Hematopoietic multipotent progenitor cell treated with erythropoietin and hydrocortisone succinate and interleukin-3 and kit ligand, for 6 days (in vitro differentiated cells): ENCODE measurements at places on chromosomes 7 and 10.

- peak; percentile 39 for DNase-seq
Observed at GRCh38 chr10:107409522-107409921, 245.0 kb upstream of the SORCS1 start.

- no peak for DNase-seq
Observed at GRCh38 chr10:77552252-77552651, 85.4 kb downstream of the KCNMA1 start.

GRCh38 chr7:86953219-86953618, 106.2 kb downstream of the ELAPOR2 start:
- no peak for DNase-seq

- DNase-seq: no peak
Observed at GRCh38 chr7:55786901-55787300, 75.7 kb downstream of the SEPTIN14 start.

GRCh38 chr7:30453921-30454320, 24.7 kb downstream of the NOD1 start:
- no peak for DNase-seq

GRCh38 chr10:79003183-79004100, 65.3 kb upstream of the ZMIZ1 start:
- peak; percentile 66 for DNase-seq

DNA sequence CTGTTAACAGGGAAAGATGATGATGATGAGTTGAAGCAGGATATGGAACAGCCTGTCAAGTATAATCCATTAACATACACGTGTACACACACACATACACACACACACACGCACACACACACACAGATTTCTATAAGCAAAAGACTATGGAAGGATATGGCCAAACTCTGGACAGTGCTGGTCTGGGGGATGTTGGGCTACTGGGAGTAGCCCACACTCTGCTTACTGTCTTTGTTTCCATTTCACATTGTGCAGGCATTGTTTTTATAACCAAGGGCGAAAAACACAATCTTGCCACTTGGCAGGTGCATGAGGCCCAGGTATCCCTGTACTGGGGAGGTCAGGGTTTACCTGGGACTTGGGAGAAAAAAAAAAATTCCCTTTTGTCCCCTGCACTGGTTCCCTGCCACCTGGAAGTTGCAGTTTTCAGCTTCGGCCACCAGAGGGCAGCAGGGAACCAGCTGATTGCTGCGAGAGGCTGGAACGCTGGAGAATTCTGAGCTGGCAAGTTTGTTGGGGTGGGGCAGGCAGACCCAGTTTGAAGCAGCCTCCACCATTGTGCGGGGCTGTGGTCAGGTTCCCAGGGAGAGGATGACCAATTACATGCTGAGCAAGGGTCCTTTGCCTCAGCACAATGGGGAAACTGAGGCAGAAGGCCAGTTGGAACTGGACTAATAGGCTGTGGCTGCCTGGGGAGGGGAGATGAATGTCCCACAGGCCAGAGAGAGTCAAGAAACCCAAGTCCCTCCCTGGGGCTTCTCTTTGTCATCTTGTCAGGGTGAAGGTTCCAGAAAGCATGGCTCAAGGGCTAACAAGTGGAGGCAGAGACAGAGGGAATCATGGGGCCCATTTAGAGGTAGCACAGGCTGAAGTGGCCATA, 27.3 kb downstream of the PPIF start:
- peak; percentile 81 for DNase-seq
